ENCODE measurements at places on chromosomes 7 and 10. TPM values are rescaled to one million over a fixed set of nuclear protein-coding genes. Genes with fewer than 3 reads are reported as not detected.
A peak's percentile ranks its signal among the peaks of the same experiment; 100 is the strongest.

Gene TACR2
- total RNA-seq = not detected

Gene ODAD2
- not detected for total RNA-seq

DNA sequence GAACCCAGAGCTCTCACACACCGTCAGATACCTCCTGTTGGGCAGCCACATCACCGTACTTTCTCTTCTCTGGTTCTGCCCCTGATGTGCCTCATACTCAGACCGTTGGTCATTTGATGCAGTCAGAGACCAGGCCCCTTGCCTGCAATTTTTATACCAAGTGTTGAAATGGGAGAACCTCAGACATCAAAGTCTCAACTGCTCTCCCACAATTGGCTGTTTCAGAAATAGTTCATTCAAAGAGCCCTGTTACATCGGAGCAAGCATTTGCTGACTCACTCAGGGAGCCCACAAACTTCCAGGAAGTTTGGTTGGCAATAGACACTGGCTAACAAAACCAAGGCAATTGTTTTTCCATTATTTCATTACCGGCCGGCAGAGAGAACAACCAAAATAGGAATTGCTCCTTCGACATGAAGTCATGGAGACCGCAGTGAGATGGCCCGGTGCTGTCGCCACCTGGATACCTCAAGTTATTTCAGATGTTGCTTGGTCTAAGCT, 33.5 kb upstream of the ADAM12 start:
- H3K27ac ChIP-seq = no peak overlapping the region
- no peaks in the 10 kb centered on the region for H3K27me3 ChIP-seq
- H3K4me1 ChIP-seq = no peaks in the 10 kb centered on the region
- H3K4me3 ChIP-seq = no peak overlapping the region
- no peak for DNase-seq

DNA sequence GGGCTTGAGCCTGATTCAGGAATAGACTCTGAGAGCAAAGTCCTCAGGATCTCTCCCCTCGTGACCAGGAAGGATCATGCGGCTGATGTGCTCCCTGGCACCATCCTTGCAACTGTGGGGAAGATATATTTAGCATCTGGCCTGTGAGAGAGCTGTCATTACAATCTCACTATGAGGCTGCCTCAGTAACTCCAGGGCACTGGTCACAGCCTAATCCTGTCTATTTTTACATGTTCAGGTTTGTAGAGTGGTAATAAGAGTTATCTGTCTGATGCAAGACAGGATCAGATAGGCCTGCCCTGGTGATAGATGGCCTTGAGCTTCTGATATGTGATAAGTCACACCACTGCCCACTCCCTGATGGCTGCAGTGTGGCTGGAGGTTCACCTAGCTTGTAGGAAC, 50.7 kb downstream of the PPP1R3C start:
- no peaks in the 10 kb centered on the region for H3K4me1 ChIP-seq
- H3K36me3 ChIP-seq = no peaks in the 10 kb centered on the region
- H3K27ac ChIP-seq = no peak overlapping the region
- H3K27me3 ChIP-seq = peaks cover 13% of the 10 kb centered on the region
- no peak overlapping the region for H3K4me3 ChIP-seq

GRCh38 chr7:4734587-4735345, 40.7 kb upstream of the AP5Z1 start:
- peaks cover 62% of the 10 kb centered on the region for H3K4me1 ChIP-seq
- no peaks in the 10 kb centered on the region for H3K27me3 ChIP-seq

- no peaks in the 10 kb centered on the region for H3K36me3 ChIP-seq
- no peak overlapping the region for H3K4me3 ChIP-seq
- no peak overlapping the region for H3K27ac ChIP-seq
- peaks cover 3% of the 10 kb centered on the region for H3K27me3 ChIP-seq
- DNase-seq = no peak
Observed at GRCh38 chr7:17680943-17681351, 259.3 kb downstream of the SNX13 start.

GRCh38 chr7:25124465-25125136, 459 bp downstream of the CYCS start:
- H3K27ac ChIP-seq = peak overlapping the region; percentile 99
- peaks cover 38% of the 10 kb centered on the region for H3K36me3 ChIP-seq
- H3K4me1 ChIP-seq = peaks cover 29% of the 10 kb centered on the region
- no peaks in the 10 kb centered on the region for H3K27me3 ChIP-seq
- peak overlapping the region; percentile 93 for H3K4me3 ChIP-seq

GRCh38 chr7:130047831-130048230, 3.3 kb downstream of the ZC3HC1 start:
- H3K27me3 ChIP-seq = peaks cover 3% of the 10 kb centered on the region
- no peak overlapping the region for H3K27ac ChIP-seq
- H3K4me3 ChIP-seq = no peak overlapping the region
- peaks cover 9% of the 10 kb centered on the region for H3K4me1 ChIP-seq
